ENCODE measurements at places on chromosomes 2 and 18.

DNA sequence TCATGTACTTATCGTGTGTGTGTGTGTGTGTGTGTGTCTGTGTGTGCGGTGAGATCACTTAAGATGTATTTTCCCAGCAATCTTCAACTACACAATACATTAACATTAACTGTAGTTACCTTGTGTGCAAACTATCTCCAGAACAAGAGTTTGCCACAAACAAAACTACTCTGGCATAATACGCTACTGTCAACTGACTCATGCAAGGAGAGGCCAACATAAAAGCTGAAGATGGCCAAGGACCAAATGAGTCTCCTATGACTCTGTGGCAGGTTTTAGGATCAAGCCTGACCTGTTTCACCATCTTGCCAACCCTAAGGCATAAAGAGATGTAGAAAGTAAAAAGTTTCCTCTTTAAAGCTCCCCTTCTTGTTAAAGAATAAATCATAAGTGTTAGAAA is 20.1 kb downstream of the CYB5A start:
- no peak for DNase-seq

GRCh38 chr2:15200581-15200980 is 360.6 kb downstream of the NBAS start:
- no peak for DNase-seq

DNA sequence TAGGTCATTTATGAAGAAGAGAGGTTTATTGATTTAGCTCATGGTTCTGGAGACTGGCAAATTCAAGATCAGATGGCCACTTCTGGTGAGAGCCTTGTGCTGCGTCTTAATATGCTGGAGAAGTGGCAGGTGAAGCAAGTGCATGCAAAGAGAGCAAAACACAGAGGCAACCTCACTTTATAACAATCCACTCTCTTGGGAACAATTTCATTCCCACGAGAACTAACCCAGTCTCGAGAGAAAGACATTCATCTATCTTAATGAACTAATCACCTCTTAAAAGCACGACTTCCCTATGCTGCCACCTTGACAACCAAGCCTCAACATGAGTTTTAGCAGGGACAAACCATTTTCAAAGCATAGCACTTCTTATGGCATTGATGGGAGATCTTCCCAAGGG is 186.5 kb upstream of the RASGRP3 start:
- DNase-seq: no peak

- no peak for DNase-seq
These were observed 688 bp upstream of the ARHGAP28 start for GRCh38 chr18:6728809-6729246.

DNA sequence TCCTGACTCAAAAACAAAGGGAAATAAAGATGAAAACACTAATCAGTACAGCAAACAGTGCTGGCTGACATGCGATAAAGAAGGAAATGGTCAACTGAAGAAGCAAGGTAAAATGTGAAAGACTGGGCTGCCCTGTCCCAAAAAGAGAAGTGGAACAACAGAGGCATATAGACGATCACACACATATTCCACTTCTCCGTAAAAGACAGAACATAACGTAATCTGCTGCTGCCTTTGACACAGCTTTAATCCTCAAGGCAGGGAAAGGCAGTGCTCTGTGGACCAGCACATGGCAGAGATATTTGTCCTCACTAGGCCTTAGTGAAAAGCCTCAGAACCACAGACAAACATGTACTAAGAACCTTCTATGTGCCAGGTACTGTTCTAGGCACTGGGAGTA is 24.3 kb upstream of the REL start:
- DNase-seq: no peak

Measured in left hindlimb (tissue), 1 donor.